Placental pericyte (primary cell): ENCODE measurements at places on chromosomes 7 and 10. TPM values are rescaled to one million over a fixed set of nuclear protein-coding genes. Genes with fewer than 3 reads are reported as not detected.

LIPM gene
- total RNA-seq: not detected in 2 replicates

ITGB8 gene
- total RNA-seq: 4.3 and 4.8 TPM in 2 replicates

TMEM229A gene
- not detected in 2 replicates for total RNA-seq

SHH gene
- total RNA-seq: not detected in 2 replicates

GBX1 gene
- not detected in 2 replicates for total RNA-seq

SFTPA2 gene
- not detected in 2 replicates for total RNA-seq

SUV39H2 gene
- total RNA-seq: 5.7 and 23.3 TPM in 2 replicates

IL2RA gene
- total RNA-seq: not detected in 2 replicates

AGK gene
- total RNA-seq: 22.1 and 34.6 TPM in 2 replicates

ADRB1 gene
- total RNA-seq: not detected in 2 replicates

KCNH2 gene
- 0.22 TPM in 1 of 2 replicates, not detected in the other for total RNA-seq

FZD1 gene
- 4.4 and 20.8 TPM in 2 replicates for total RNA-seq

OPALIN gene
- total RNA-seq: not detected in 2 replicates

SLC12A9 gene
- 16.9 and 27.5 TPM in 2 replicates for total RNA-seq

MOGAT3 gene
- total RNA-seq: not detected in 2 replicates

DCLRE1A gene
- total RNA-seq: 3.7 and 7.9 TPM in 2 replicates

CCT6A gene
- 125 and 184 TPM in 2 replicates for total RNA-seq

AKR1C1 gene
- total RNA-seq: 6.2 and 14.4 TPM in 2 replicates

DLX5 gene
- not detected in 2 replicates for total RNA-seq

CFAP70 gene
- total RNA-seq: 0.44 and 0.57 TPM in 2 replicates

RPEL1 gene
- under 0.01 TPM in 1 of 2 replicates, not detected in the other for total RNA-seq

LIPK gene
- total RNA-seq: 0.29 TPM in 1 of 2 replicates, not detected in the other

HOXA9 gene
- total RNA-seq: 14.2 and 23.2 TPM in 2 replicates

UBE2D1 gene
- 9.2 and 15.9 TPM in 2 replicates for total RNA-seq

TCAF2 gene
- 0.22 and 1.9 TPM in 2 replicates for total RNA-seq

KNDC1 gene
- total RNA-seq: under 0.01 and 0.66 TPM in 2 replicates

KMT2E gene
- total RNA-seq: 75.3 and 109 TPM in 2 replicates

LGI1 gene
- not detected in 2 replicates for total RNA-seq

TRIL gene
- 0.22 and 2.7 TPM in 2 replicates for total RNA-seq

PLEKHS1 gene
- total RNA-seq: under 0.01 TPM in 1 of 2 replicates, not detected in the other

GJD4 gene
- total RNA-seq: not detected in 2 replicates

PCLO gene
- total RNA-seq: under 0.01 and 0.14 TPM in 2 replicates

GRM3 gene
- total RNA-seq: not detected in 2 replicates

PNLIP gene
- total RNA-seq: not detected in 2 replicates

LRRC4 gene
- under 0.01 and 0.29 TPM in 2 replicates for total RNA-seq

TMEM140 gene
- 3.0 and 15.3 TPM in 2 replicates for total RNA-seq

GNAT3 gene
- not detected in 2 replicates for total RNA-seq

KAZALD1 gene
- 7.9 and 12.2 TPM in 2 replicates for total RNA-seq

FFAR4 gene
- total RNA-seq: not detected in 2 replicates

H2BK1 gene
- not detected in 2 replicates for total RNA-seq

AEBP1 gene
- 41.8 and 95.6 TPM in 2 replicates for total RNA-seq

A1CF gene
- total RNA-seq: not detected in 2 replicates

TSPAN12 gene
- total RNA-seq: 0.44 and 1.3 TPM in 2 replicates

PSD gene
- 1.1 and 2.3 TPM in 2 replicates for total RNA-seq

MEOX2 gene
- under 0.01 TPM in 1 of 2 replicates, not detected in the other for total RNA-seq

AZGP1 gene
- total RNA-seq: not detected in 2 replicates

CALCR gene
- total RNA-seq: under 0.01 and 0.14 TPM in 2 replicates

SEM1 gene
- 12.6 and 35.2 TPM in 2 replicates for total RNA-seq

POMZP3 gene
- 6.6 and 11.3 TPM in 2 replicates for total RNA-seq

CLRN3 gene
- not detected in 2 replicates for total RNA-seq

OR2A42 gene
- not detected in 2 replicates for total RNA-seq

ASAH2 gene
- total RNA-seq: 0.22 and 0.72 TPM in 2 replicates
